ENCODE measurements at places on chromosomes 3 and 15. TPM values are rescaled to one million over a fixed set of nuclear protein-coding genes. Genes with fewer than 3 reads are reported as not detected.

The LINGO1 gene
- 2.9 TPM for total RNA-seq

The ITIH4 gene
- total RNA-seq, result 10.1 TPM

DNA sequence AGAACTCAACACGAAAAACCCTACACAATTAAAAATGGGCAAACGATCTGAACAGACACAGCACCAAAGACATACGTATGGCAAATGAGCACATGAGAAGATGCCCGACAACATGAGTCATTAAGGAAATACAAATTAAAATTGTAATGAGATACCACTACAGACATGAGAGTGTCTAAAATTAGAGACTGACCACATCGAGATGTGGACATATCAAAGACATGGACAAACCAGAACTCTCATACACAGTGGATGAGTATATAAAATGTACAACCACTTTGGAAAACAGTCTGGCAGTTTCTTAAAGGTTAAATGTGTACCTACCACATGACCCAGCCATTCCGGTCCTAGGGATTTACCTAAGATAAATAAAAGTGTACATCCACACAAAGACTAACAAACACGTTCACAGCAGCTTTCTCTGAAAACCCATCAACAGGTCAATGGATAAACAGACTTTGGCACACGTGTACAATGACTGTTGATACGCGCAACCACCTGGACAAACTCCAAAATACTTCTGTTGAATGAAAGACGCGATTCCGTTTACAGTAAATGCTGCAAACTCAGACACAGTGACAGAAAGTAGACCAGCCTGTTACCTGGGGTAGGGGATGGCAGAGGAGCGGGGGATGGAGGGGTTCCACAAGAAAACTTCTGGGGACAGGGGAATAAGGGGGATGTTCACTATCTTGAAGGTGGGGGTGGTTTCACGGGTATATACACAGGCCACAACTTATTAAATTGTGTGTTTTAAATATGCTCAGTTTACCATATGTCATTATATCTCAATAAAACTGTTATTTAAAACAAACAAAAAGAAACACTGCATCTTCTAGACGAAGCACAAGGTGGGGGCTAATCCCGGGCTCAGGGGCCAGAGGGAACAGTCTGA, 2.1 kb downstream of the TNK2 start:
- no peak for DNase-seq

GRCh38 chr3:139778682-139779233, 101.0 kb upstream of the NMNAT3 start:
- DNase-seq, result no peak

The CBLB gene
- 59.4 TPM for total RNA-seq

GRCh38 chr3:196063971-196064370, 17.9 kb downstream of the TFRC start:
- no peak for DNase-seq

DNA sequence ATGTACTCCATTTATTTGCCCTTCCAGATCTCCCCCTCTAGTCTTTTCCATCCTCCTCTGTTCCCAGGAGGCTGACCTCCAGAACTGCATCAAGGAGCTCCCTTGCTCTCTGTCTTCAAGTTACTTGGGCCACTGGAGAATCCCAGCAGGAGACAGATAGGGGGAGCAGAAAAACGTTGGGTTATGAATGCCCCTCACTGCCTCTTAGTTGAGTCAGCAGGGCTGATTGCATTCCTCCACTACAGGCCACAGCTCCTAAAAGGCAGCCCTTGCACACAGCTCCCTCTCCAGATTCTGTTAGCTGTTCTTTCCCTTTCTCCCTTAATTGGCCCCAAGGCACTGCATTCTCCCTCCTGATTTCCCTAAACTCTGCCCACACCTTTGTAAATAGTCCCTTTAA, 12.4 kb upstream of the CEP152 start:
- DNase-seq, result no peak

The PATL2 gene
- total RNA-seq, result 0.51 TPM
